H54 (cell line): ENCODE measurements at places on chromosomes 13 and 19.

DNA sequence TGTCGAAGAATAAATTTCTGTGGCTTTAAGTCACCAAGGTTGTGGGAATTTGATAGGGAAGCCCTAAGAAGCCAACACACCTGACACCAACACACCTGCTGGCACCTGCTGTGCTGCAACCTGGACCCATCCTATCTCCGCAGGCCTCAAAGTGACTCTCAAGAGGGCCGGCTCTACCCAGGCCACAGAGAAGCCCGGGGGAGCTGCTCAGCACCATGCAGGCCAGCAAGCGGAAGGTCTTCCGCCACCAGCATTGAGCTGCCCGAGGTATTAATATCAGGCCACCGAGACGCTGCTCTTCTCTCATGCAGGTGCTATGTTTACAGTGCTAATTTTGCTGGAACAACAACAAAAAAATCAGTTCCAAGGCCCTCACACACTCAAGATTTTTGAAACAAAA lies 32.2 kb upstream of the CD33 start:
- DNase-seq, result no peak

DNA sequence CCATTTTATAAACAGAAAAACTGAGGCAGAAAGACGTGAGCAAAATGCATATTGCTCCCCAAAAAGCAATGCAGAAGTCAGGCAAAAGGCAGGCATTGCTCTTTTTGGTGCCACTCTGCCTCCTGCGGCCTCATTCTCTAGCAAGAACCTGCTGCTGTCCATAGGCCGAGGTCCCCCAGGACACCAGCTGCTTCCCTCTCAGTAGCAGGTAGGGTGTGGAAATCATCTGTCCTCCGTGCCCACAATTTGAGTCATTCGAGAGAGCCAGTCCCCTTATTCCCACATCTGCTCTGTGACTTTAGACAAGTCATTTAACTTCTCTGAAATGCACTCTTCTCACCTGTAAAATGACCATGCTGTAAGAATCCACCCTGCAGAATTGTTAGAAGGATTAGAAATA lies 50.0 kb downstream of the TNFRSF19 start:
- no peak for DNase-seq

GRCh38 chr19:1646659-1647453 lies 5.6 kb downstream of the TCF3 start:
- no peak for DNase-seq

DNA sequence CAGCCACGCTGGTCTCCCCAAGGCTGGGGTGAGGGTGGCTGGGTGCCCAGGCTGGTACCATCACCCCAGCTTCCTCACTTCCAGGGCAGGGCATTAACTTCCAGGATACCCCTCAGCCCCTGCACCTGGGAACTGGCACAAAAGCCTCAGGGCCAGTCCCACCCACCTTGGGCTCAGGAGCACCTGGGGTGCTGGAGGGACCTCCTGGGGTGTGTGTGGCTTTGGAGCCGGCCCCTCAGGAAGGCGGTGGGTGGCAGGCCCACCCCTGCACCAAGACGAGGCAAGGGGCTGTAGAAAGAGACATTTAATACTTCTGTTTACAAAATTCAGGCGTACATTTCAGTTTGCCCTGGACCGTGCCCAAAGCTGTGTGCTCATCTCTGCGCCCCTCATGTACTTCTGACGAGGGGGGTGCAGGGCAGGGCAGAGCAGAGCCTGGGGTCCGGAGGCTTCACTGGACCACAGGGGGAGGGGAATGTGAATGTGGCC lies 16.8 kb downstream of the MPND start:
- no peak for DNase-seq
